Stimulated activated CD4-positive, alpha-beta T cell treated with anti-CD3 and anti-CD28 coated beads, TNF-alpha, amount 100 ng/mL, for 1 hour (primary cell): ENCODE measurements at places on chromosomes 7 and 10.

- no peak for DNase-seq
Observed at GRCh38 chr7:31073326-31074119, 21.4 kb downstream of the ADCYAP1R1 start.

DNA sequence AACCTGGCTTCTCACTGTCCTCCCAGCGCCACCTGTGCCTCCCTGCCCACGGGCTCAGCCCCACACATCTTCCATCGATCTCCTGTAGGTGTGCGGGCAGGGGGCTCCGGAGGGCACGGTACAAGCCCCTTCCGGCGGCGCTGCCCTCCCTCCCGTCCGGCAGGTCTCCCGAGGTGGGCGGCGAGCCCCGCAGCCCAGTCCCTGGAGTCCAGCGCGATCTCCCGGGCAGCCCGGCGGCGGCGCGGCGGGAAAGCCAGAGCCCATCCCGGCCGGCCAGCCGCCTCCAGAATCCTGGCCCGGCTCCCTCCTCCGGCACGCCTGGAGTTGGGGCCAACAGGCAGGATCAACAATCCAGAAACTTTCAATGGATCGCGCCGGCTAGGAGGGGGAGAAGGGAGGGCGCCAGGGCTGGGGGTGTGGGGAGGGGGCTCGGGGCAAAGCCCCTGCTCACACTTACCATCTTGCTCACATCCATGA is 100.1 kb downstream of the HIP1 start:
- no peak for DNase-seq

GRCh38 chr7:124645704-124646103 is 119.9 kb downstream of the GPR37 start:
- DNase-seq, result no peak

DNA sequence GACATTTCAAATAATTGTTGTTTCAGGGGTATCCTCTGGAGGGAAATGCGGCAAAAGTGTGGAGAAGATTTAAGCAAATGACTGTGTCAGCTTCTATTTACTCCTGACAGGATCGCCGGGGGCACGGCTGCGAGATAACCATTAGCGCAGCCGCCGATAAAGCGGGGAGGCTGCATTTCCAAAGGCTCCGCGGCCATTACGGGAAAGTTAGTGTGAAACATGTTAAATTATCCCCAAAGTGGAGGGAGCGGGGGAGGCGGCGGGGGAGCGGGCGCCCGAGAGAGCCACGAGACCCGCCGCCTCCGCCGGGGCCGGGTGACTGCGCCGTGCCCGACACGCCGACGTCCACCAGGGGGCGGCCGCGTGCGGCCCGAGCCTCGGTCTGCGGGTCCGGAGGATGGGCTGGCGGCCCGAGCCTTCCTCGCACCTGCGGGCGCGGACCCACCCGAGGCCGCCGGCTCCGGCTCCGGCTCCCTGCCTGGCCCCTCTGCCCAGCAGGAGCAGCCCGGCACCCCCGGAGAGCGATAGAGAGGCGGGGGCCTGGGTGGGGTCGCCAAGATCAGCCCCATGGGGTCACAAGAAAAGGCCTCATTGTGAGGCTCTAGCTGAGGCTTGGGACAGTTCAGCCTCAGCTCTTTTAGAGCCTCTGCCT is 74.4 kb upstream of the PAX2 start:
- peak; percentile 19 for DNase-seq

DNA sequence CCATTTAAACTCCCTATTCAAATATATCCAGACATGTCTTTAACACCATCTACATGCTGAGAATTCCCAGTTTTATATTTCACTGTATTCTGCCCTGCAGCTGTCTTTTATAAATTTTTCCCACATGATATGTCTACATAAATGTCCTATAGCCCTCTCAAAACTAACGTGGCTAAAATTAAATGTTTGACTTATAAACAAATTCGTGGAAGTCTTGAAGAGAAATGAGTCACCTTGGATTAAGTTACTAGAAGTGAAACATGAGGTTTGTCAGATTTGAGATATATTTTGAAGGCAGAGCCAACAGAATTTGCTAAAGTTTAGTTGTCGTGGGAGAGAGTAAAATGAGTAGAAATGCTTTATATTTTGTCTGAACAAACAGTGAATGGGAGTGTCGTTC is 386.9 kb upstream of the CNTNAP2 start:
- DNase-seq, result no peak

- no peak for DNase-seq
Observed at GRCh38 chr7:92056286-92056685, 78.0 kb downstream of the CYP51A1 start.

DNA sequence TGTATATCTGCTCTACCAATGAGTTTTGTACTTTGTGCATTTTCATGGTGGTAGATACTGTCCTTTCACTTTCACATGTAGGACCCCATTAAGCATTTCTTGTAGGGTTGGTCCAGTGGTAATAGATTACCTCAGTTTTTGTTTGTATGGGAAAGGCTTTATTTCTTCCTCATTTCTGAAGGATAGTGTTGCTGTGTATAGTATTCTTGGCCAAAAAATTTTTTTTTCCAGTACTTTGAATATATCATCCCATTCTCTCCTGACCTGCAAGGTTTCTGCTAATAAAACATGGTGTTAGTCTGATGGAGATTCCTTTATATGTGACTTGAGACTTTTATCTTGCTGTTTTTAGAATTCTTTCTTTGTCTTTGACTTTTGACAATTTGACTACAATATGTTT is 12.0 kb downstream of the GIMAP8 start:
- no peak for DNase-seq

DNA sequence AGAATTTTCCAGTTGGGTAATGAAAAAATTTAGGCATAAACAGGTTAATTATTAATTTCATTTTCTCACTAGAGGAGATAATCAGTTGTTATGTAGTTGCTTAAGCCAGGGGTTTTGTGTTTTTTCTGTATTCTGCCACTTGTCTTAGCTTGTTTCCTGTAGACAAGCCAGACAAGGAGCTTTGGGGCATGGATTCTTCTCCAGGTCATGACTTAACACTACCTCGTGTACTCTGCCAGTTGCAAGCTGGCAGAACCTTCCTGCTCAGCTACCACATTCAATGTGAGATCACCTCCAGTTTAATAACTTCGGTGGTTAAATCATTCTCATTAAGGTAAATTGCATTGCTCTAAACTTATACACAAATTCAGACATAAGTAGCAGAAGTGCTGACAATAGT is 1.8 kb downstream of the CCM2 start:
- no peak for DNase-seq
